ENCODE measurements at places on chromosomes 6 and 20. TPM values are rescaled to one million over a fixed set of nuclear protein-coding genes. Genes with fewer than 3 reads are reported as not detected.

The FAM209B gene
- total RNA-seq: 1.5 TPM

The MATN4 gene
- not detected for total RNA-seq

The OPRL1 gene
- total RNA-seq: 1.4 TPM

The TTLL9 gene
- 0.61 TPM for total RNA-seq

The OR12D3 gene
- total RNA-seq: not detected

The TDRD6 gene
- total RNA-seq: not detected

The RSPH4A gene
- total RNA-seq: 0.39 TPM

The BANF2 gene
- total RNA-seq: not detected

The SCAF8 gene
- 56.8 TPM for total RNA-seq

The MYMX gene
- total RNA-seq: not detected

The CEP85L gene
- total RNA-seq: 14.6 TPM

The C6orf15 gene
- not detected for total RNA-seq

The PHACTR3 gene
- not detected for total RNA-seq

The ELOVL2 gene
- not detected for total RNA-seq

The TMEM170B gene
- 2.6 TPM for total RNA-seq

The C20orf204 gene
- 2.2 TPM for total RNA-seq

The PPP1R14C gene
- 0.32 TPM for total RNA-seq

The MKKS gene
- total RNA-seq: 8.6 TPM

The SLC12A5 gene
- not detected for total RNA-seq
